ENCODE measurements at places on chromosomes 16 and 17. TPM values are rescaled to one million over a fixed set of nuclear protein-coding genes. Genes with fewer than 3 reads are reported as not detected.

DNA sequence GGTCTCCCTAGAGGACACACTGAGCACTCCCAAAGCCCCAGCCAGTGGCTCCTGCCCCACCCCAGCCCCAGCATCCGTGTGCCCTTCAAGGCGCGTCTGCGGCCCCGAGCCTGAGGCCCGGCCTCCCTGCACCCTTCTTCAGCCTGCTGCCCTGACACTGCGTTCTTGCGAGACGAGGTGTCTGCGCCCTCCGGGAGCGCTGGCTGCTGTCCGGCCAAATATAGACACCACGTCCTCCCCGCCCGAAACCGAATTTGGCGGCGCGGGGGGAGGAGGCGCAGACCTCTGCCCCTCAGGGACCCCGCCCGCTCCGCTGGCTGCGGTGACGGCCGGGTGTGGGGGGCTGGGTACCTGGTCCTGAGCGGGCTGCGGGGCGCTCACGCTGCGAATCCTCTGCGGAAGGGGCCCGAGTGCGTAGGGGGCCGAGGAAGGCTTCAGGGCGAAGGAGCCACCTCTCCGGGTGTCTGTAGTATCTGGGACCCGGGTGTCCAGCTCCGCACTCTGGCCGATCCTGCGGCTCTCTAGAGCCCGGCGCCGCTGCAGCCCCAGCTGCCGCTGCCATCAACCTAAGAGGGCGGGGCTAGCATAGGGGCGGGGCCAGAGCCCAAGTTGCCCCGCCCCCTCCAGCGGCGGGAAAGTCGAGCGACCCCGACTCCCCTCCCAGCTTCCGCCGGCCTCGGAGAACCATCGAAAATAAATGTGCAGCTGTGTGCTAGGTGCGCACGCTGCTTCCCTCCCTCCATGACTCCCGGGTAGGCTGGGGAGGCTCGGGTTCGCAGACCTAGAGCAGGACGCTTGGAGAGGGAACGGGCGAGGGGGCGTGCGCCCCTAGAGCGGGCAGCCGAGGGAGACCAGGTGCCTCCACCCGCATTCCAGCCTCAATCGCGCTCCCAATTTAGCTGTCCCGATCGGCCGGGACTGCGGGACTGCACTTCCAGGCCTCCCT is at the start of gene CORO6:
TSS of gene CORO6 (minus strand) at position 576 of the 946 bp plus-strand sequence. CDS start 1,491 bp downstream, outside the sequence.
- no peak for DNase-seq

DNA sequence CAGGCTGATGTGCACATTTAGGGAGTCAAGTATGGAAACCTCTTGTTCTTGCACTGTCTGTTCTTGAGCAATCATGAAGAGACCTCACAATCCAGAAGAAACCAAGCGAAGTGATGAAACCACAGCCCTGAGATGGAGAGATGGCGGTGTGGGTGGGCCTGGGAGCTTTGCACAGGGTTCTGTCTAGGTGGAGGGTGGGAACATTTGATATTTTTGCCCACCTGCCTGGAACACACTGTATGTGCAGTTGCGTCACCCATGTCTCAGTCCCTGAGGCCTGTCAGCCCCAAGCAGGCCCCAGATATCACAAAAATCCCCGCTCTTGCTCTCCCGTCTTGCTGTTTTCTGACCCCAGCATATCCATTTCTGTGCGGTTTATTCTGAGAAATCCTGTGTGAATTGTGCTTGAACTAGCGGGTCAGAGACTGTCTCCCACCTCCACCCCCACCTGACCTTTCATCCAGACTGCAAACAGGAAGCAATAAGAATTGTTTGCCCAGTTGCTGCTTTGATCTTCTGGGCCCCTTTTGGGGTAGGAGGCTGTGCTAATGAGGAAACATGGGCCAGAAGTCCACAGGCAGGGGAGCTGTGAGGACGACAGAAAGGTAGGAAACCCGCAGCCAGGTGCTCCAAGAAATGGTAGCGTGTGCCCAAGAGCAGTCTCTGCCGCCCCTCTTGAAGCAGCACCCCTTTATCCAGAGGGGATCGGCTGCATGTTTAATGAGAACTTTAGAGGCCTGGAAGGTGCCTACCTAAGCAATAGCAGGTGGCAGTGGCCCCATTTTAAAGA is 183.8 kb downstream of the CCDC182 start:
- no peak for DNase-seq

- DNase-seq: no peak
Measured at GRCh38 chr17:16470265-16470664, 21.7 kb downstream of the LRRC75A start.

DNA sequence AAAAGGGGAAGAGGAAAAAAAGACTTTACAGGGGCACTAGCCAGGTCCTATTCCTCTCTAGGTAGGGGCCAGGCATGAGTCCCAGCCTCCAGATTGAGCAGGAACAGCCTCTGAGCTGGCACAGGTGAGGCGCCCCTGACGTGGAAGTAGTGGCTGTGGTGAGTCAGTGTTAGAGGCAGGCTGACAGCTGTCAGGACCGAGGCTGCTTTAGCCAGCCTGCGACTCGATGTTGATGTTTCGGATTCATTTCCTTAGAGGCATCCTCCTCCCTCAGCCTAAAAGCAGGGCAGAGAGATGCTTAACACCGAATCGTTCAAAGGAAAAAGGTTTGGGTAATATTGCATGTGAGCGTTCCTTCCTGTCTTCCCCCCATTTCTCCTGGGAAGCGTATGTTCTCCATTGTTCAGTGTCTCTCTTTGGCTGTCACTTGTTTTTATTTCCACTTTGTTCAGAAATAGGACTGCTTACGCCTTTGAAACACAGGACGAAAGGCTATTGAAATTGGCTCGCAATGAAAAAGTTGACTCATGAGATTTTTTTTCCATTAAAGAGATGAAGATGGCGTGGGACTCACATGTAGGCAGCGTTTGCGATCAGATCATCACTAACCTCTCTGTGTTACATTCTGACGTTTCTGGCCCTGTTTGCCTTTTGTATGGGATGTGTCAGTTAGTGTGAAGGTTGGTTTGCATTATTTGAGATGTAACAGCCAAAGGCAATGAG is 1.3 kb downstream of the KIAA0513 start:
- DNase-seq: peak; percentile 44

- DNase-seq: no peak
Measured at GRCh38 chr17:34886831-34887230, 74.4 kb downstream of the CCT6B start.

GRCh38 chr17:72643575-72644216 is 448.8 kb downstream of the SLC39A11 start:
- no peak for DNase-seq

DNA sequence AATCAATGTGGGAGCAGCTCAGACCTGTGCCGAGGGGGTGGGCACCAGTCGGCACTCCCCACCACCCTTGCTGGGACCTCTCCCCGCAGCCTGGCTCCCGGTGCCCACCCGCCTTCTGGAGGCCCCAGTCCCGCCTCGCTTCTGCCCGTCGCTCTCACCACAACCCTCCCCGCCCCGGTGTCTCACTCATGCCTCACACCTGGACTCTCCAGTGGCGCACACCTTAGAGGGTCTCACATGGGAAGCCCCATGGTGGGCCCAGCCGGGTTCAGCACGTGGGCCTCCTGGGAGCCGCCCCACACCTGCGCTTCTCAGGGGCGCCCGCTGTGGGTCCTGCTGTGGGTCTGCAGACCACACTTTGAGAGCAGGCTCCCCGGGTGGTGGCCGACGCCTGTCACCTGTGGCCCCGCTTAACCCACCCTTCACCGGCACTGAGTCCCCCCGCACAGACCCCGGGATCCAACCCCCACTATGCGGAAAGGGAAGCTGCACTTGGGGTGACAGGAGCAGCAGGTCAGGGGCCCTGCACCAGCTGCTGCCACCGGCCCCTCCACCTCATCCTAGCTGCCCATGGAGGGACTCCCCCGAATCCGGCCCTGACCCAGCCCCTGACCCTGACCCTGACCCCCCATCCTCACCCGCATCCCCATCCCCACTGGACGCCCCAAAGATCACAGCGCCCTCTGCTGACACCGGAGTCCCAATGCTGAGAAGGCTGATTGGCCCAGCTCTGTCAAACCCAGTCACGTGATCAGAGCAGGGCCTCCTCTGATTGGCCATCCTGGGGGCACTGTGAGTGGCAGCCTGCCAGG is 27.4 kb upstream of the SLC38A10 start:
- DNase-seq: no peak

- no peak for DNase-seq
Measured at GRCh38 chr17:69173118-69173517, 31.4 kb upstream of the ABCA6 start.

DNA sequence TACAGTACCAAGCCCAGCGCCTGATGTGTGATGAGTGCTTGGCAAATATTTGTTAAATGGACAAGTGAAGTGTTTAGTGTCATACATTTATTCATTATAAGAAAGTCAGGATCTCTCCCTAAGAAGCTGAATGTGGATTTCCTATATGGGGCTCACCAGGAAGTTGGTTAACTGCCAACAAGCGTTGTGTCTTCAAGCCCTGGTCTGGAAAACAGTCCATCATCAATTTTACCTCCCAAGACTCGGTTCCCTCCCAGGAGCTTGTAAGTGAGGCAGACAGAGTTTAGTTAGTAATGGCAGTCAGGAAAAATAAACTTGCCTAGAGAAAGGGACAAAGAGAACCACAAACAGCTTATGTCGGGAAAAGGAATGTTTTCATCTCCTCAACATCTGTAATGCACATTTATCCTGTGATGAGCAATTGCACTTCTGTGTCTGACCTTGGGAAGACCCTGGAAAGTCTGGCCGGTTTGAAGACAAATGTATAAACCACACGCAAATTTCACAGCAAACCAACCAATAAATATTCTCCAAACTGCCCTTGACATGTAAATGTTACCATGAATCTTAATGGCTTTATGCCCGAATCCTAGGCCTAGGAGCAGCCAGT is 28.3 kb downstream of the C16orf95 start:
- DNase-seq: no peak

DNA sequence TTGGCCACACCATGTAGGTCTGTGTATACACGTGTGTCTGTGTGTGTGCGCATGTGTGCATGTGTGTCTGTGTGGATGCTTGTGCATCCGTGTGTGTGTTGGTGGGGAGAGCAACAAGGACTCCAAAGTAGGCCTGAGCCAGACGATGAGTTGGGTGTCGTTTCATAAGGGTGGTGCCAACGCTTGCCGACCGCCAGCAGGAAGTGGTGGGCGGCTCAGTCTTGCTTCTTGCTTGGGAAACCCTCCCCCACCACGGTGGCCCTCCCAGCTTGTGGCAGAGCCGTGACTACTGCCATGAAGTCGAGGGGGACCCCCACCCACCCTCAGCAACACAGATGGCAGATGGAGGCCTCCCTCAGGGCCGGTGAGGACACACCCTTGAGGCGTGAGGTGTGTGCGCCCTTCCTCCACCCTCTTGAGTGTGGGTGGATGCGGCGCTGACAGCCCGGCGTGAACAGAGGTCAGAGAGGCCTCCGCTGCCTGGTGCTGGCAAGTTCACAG is 17.5 kb downstream of the SBK1 start:
- no peak for DNase-seq

DNA sequence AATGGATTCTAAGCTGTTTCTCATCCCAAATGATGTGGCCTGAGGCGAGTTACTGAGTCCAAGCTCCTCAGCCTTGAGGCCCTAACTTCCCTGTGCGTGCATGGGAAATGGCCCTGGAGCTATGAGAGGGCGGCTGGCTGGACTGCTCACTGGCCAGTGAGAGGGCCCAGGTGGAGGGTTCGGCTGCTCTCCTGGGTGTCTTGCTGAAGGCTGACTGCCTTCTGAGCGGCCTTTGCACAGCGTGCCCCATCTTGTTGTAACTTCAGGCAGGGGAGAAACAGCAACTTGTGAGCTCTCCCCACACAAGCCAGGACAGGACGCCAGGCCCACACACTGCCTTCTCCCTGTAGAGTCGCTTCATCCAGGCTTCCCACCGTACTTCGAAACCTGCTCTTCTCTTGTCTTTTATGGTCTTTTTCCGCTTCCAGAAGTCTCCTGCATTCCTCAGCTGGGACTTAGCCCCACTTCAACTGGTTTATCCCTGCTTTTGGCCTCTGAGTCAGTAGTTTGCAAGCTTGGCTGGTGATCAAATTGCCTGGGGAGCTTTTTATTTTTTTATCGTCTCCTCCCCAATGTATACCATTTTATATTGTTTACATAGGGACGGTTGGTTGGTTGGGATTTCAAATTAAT is 13.3 kb downstream of the CDH3 start:
- peak; percentile 94 for DNase-seq

GRCh38 chr17:8121407-8121680 is 2.6 kb downstream of the HES7 start:
- no peak for DNase-seq

Gene GCGR
- not detected for total RNA-seq

Gene ITGAX
- 0.05 TPM for total RNA-seq

Gene CSH2
- total RNA-seq: not detected

Gene KRT33A
- not detected for total RNA-seq

Gene COPS3
- total RNA-seq: 105 TPM

Gene SLC5A2
- 0.52 TPM for total RNA-seq

Gene TPSB2
- not detected for total RNA-seq
